Eye (tissue), 1 donor: ENCODE measurements at places on chromosomes 4 and X.

DNA sequence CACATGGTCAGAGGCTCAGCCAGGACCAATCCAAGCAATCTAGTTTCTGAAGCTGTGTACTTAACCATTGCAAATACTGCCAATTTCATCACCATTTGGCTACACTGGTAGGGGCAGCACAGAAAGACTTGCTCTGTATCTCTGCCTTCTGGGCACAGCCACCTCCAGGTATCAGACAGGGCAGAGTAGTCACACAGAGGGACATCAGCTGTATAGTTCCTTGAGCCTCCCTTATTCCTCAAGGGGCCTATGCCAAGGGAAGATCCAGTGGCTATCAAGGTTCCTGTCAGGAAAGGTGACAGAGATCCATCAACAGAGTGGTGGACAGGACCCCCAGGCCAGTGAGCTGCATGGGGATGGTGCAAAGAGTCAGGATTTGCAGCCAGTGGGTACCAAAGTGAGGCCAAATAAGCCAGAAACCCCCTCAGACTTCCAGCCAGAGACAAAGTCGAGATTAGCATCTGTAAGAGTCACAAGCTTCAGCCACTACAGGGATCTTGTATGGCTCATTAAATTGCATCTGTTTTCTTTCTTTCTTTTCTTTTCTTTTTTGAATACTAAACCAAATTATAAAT is 381.6 kb upstream of the CPEB2 start:
- DNase-seq, result no peak

GRCh38 chr4:4578981-4579380 is 37.1 kb upstream of the STX18 start:
- DNase-seq, result peak; percentile 84

GRCh38 chr4:36189511-36190226 is 54.6 kb downstream of the ARAP2 start:
- no peak for DNase-seq

GRCh38 chr4:1385373-1386340 is 20.6 kb downstream of the NKX1-1 start:
- DNase-seq, result no peak

GRCh38 chr4:61200916-61201526 is 895 bp downstream of the ADGRL3 start:
- peak; percentile 89 for DNase-seq

- no peak for DNase-seq
Observed at GRCh38 chr4:168622600-168622999, 125.7 kb downstream of the PALLD start.

- no peak for DNase-seq
Observed at GRCh38 chr4:176444741-176445140, 125.0 kb downstream of the SPCS3 start.

GRCh38 chr4:147913137-147913536 is 181.2 kb downstream of the ARHGAP10 start:
- no peak for DNase-seq
